ENCODE measurements at places on chromosomes 2 and 18.

DNA sequence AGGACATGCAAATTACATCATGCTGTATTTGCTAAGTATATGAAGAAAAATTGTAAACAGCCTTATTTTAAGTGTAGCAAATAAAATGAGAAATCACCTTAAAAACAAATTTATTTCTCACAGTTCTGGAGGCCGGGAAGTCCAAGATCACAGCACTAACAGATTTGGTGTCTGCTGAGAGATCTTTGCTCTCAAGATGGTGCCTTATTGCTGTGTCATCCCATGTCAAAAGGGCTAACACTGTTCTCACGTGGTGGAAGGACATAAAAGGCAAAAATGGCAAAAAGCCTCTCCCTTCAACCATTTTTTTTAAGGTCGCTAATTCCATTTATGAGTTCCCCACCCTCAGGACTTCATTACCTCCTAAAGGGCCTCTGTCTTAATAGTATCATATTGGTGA lies 12.1 kb downstream of the XRCC5 start:
- DNase-seq, result no peak

GRCh38 chr2:231683292-231684235 lies 24.8 kb upstream of the PTMA start:
- no peak for DNase-seq

DNA sequence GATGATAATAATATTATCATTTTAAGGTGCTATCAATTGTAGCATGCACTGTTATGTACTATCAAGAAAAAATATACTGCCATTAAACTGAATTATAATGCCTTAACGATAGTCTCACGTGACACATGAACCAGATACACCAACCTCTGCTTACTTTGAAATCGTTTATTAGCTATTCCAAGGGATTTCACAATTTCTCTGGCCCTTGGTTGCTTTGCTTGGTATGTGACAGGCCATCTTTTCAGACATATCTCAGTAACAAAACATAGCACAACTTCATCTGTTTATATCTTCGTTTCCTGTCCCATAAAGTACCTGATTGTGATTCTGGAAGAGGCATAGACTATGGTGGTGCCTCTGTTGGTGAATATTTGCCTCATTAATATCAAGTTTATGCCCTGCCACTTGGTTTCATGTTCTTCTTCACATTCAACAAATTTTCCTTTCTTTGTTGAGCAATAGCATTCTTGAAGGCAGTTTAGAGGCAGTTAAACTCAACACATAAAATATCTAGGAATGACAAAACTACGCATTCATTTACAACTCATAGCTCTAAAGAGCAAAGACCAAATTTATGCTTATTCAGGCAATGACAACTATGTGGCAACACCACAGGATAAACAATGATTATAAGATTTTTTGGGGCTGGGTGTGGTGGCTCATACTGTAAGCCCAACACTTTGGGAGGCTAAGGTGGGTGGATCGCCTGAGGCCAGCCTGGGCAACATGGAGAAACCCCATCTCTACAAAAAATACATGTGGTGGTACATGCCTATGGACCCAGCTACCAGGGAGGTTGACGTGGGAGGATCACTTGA lies 84.3 kb downstream of the MCFD2 start:
- peak; percentile 61 for DNase-seq

DNA sequence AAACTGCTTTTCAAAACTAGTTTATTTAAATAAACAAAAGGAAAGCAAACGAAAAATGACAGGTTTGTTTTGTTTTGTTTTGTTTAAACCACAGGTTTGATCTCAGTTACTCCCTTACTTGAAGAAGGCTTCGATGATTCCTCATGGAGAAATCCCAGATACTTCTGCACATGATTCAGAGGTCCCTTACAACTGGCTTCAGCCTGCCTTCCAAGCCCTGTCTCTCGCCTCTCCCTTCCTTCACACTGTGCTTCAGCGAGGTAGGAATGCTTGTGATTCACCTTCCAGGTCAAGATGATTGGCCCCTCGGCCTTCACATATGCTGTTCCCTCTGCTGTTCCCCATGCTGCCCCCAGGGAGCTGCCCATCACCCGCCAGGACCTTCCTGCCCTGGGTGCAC lies 104.1 kb upstream of the ITGA6 start:
- no peak for DNase-seq

- DNase-seq, result no peak
Observed at GRCh38 chr2:135633582-135633981, 102.3 kb downstream of the R3HDM1 start.

DNA sequence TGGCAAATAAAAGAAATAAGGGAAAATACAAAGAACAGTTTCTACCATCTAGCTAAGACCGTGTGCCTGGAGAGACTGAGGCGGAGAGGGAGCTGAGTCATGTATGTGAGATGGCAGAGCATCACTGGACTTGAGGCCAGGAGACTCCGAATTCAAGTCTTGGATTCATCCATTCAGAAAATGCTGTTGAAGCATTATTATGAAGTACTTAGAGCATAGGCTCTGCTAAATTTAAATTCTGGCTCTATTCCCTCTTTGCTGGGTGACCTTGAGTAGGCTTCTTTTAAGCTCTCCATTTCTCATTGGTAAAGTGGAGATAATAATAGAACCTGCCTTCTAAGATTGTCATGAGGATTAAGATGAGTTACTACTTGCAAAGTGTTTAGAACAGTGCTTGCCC lies 34.7 kb downstream of the NPHP1 start:
- DNase-seq, result no peak

GRCh38 chr18:75378376-75379315 lies 48.9 kb downstream of the SMIM21 start:
- peak; percentile 13 for DNase-seq

DNA sequence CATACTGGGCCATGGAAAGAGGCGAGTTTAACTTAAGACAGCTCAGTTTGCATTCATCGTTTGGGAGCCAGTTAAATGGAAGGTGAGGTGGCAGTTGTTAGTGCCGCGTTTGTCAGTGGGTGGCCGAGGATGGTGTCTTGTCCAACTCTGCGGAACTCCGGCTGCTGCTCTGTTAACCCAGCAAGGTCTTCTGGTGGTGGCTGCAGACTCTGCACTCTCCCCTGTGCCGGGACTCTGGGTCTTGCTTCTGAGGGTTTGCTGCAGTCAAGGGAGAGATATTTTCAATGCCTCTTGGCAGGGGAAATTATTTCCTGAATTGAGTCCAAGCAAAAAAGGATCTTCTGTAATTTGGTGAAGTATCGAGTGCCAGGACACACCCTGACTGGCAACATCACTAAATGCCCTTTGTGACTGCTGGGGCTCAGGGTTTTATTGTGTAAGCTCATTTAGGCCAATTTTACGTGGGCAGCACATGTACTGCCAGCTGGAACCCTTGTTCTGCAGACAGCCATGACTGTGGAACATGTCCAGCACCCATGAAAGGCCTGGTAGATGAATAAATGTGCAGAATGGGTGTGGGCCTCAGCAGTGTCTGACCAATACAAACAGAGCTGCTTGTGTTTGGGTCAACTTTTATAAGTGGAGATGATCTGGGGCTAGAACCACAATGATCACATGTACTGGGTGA lies 58.1 kb downstream of the IL1R2 start:
- DNase-seq, result no peak

GRCh38 chr2:241570961-241571581 lies 12.5 kb downstream of the BOK start:
- peak; percentile 23 for DNase-seq

- DNase-seq, result peak; percentile 19
Observed at GRCh38 chr2:120398051-120398995, 52.4 kb downstream of the INHBB start.

DNA sequence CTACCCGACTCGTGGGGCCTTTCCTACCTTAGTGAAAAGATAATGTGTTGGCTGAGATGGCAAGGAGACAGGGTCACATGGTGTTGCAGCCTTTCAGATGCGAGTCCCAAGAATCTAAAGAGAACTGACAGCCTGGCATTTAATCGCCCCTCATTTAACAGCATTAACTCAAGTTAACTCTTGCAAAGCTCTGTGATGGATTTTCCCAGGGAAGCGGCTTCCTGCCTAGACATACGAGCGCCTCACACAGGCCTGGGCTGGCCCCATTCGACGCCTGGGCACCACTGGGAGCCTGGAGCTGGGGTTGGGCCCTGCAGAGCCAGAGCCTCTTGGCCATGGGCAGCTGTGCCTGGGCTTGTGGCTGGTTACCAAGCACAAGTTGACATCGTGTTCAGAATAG lies 140.8 kb downstream of the SEPTIN10 start:
- DNase-seq, result no peak

DNA sequence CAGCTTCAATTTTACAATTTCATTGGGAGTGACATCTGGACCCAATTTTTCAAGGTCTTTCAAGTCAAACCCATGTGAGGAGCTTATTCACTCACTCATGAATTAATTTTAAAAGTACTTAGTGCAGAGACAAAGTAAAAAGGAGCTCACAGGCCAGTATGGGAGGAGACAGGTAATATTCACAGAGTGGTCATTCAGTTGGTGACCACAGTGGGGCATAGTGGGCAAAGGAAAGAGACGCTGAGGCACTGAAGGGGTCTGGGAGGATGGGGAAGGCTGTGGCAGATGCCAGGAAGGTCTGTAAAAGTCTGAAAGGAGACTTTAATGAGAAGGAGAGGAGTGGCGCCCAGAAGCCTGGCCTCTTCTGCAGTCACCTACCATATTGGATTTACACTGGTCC lies 76.0 kb downstream of the CD8B2 start:
- no peak for DNase-seq

DNA sequence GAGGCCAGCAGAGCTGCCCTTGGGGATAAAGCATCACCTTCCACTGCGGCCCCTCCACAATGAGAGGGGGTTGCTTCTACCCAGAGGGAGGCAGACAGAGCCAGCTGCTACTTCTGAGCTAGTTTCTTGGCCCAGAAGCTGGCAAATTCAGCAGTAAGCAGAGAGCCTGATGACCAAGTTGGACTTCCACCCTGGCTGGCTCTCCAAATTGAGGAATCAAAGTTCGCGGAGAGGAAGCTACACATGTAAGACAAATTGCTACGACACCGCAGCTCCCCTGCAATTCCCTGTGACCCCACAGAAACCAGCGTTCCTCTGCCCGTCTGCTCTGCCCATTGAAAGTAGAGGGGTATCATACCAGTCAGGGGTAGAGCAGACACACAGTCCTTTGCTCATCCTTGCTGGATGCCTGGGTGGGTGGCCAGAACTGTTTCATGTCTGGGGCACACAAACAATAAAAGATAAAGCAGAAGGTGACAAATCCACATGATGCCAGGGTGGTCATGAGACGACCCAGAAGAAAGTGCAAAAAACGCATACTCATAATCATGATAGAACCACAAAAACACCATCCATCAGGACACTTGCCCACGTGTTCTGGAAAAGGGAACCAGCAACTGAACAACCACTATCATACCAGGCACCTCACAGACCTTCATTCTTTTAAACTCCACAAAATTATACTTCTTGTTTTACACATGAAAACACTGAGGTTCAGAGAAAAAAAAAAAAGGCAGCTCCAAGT lies 5.4 kb downstream of the TFCP2L1 start:
- DNase-seq, result no peak

DNA sequence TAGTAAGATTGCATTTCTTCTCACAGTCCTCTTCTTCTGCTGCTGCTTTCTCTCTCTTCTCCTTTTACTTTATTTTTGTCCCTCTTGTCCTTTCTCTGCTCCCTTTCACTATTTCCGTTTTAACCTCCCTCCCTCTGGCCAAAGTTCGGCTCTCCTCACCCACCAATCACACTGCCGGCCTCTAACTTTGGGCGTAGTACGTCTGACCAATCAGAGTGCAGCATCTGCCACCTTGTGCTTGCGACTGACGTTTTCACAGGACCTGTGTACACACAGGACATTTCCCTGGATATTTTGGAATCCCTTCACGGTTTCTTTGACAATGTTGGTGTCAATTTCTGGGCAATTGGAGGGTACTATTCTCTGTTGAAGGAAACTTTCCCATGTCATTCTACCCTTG lies 22.6 kb upstream of the ICOS start:
- DNase-seq, result no peak

GRCh38 chr18:9608298-9608697 lies 6.1 kb downstream of the PPP4R1 start:
- DNase-seq, result peak; percentile 30

DNA sequence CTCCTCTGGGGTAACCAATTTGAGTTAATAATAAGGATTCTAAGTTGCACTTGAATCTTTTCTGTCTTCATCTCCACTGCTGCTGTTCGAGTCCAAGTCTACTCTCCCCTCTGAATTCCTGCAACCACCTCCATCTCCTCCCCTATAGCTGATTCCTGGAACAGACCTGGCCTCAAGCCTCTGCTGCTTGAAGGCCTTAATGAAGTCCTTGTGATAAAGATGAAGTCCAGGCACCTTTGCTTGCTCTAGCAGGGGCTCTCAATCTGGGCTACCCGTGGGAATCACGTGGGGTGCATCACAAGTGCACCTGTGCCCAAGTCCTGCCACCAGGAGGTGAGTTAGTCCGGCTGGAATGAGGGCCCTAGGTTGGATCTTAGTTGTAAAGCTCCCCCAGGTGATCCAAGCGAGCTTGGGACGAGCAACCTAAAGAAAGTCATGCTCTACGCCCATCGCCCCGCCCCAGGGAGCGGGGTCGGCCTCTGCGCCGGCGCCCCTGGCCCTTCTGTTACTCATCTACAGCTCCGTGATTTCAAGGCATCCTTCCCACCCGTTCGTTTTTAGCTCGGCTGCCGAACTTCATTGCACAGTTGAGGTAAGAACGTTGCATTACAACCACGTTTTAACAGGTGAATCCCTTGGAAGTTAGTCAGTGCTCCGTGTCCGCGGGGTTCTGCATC lies 905 bp upstream of the IAH1 start:
- peak; percentile 9 for DNase-seq

- DNase-seq, result no peak
Observed at GRCh38 chr18:13620206-13620672, 106.1 kb downstream of the FAM210A start.

All from cardiac muscle cell (in vitro differentiated cells and primary cell).